ENCODE measurements at places on chromosomes 16 and 17.

DNA sequence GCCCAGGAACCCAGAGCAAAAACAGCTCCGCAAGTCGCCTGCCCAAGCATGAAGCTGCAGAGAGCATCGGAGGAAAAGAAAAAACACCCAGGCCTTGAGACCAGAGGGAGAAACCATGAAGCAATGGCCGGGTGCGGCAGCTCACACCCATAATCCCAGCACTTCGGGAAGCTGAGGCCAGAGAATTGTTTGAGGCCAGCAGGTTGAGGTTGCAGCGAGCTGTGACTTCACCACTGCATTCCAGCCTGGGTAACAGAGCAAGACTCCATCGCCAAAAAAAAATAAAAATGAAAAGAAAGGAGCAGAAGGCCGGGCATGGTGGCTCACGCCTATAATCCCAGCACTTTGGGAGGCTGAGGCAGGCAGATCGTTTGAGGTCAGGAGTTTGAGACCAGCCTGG lies 40.3 kb downstream of the C16orf95 start:
- no peak for DNase-seq

- no peak for DNase-seq
Measured at GRCh38 chr17:13728781-13729180, 127.1 kb upstream of the HS3ST3A1 start.

DNA sequence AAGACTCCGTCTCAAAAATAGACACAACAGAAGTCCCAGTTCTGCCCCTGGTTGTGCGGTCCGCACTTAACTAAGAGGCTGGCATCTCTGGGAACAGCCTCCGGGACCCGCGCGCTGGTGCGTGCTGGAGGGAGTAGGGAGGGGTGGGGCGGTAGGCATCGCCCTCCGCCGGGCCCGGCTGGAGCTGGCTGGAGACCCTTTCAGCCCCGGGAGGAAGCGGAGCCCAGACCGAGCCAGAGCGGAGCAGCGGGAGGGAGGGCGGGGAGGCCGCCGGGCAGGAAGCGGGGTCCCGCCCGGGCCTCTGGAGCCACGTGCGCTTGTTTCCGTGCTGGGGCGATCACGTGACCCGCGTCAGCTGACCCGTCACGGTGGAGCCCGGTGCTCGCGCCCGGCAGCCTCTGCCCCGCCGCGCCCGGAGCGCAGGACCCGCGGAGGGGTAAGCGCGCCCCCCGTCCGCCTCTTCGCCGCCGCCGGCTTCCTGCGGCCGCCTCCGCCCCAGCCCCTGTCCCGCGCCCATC lies at the start of gene WDR81:
TSS of gene WDR81 (plus strand) at position 354 of the 518 bp plus-strand sequence. CDS start 256 bp downstream, outside the sequence.
- DNase-seq: peak; percentile 81

GRCh38 chr16:1154291-1154886 lies 1.5 kb downstream of the CACNA1H start:
- DNase-seq: no peak

- DNase-seq: no peak
Measured at GRCh38 chr16:72927199-72928089, 120.5 kb downstream of the ZFHX3 start.

DNA sequence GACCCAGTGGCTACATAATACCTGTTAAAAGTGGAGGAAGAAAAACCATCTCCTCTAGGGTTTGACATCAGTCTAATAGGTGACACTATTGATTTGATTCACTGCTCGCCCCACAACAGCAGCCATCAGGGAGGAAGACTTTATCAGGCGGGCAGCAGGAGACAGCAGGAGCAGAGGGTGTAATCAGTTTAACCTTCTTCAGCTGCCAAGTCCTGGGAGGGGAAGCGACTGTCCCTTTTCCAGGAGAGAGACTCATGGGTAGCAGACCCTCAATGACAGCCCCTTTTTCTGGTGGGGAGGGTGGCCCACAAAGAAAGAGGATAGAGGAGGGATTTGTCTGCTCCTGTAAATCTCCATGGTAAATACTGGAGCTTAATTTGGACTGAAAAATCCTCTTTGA lies 291.8 kb downstream of the HAPSTR1 start:
- DNase-seq: no peak

DNA sequence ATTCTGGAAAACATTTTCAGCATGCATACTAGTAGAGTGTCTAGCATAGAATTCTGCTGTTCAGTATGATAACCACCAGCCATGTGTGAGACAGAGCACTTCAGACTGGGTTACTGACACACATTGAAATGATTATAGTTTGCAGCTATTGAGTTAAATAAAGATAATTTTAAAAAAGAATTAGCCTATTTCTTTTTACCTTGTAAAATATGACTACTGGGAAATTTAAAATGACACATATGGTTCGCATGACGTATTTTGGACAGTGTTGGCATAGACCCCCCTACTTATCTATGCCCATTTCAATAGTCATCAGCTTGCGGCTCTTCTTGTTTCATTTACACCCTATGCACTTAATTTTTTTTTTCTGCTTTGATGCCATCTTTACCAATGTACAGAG lies 4.7 kb upstream of the SDK2 start:
- DNase-seq: no peak

- DNase-seq: no peak
Measured at GRCh38 chr16:80994451-80994850, 12.2 kb downstream of the CMC2 start.

DNA sequence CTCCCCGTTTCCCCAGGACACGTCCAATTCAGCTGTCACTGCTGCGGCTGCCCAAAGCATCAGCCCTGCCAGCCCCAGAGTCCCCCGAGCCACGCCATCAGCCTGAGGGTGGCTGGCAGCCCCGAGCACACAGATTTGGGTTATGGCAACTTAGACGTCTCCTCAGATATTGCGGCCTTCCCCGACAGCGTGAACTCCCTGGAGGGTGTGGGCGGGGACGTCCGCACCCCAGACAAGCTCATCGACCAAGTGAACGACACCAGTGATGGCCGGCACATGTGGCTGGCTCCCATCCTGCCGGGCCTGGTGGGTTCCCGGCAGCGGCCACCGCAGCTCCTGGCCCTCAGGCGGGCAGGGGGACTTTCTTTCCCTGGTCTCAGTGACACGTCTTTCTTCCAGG lies 224.8 kb downstream of the KATNIP start:
- no peak for DNase-seq

Data from K562 (cell line).